HAP-1 (cell line): ENCODE measurements at places on chromosomes 7 and 10.

DNA sequence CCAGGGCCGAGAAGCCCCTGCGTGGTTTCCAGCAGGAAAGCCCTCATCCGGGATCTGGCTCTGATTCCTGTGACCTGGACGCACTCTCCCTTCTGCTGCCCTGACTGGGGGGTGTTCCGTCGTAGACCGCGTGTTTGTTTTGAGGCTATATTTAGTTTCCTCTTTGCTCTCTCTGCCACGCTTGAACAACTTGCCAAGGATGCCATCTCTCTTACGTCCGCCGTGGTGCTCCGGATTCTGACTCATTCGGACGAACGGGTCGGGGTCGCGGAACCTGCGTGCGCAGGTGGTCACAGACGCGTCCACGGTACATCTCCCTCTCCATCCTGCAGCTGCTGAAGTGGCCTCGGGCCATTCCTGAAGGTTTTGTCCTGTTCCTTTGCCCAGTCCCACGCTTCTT is 10.4 kb upstream of the SORCS3 start:
- no peak for DNase-seq

GRCh38 chr10:48590945-48591344 is 13.9 kb downstream of the ARHGAP22 start:
- no peak for DNase-seq

DNA sequence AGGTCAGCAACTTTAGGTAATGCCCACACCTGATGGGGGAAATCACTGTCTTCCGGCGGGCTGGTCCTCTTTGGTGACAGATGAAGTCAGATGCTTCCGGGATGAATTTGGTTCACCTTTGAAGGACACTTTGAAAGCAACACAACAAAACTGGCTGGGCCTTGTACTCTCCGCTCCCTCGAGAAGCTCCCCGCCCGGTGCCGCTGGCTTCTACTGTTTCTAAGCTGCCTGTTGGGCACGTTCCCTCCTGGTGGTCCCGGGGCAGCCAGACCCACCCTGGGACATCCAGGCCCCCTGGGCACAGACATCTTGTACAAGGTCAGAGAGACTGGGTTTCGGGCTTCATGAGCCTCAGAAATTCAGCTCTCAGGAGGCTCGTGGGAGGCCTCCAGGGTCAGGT is 452.3 kb downstream of the DNAJB6 start:
- no peak for DNase-seq

DNA sequence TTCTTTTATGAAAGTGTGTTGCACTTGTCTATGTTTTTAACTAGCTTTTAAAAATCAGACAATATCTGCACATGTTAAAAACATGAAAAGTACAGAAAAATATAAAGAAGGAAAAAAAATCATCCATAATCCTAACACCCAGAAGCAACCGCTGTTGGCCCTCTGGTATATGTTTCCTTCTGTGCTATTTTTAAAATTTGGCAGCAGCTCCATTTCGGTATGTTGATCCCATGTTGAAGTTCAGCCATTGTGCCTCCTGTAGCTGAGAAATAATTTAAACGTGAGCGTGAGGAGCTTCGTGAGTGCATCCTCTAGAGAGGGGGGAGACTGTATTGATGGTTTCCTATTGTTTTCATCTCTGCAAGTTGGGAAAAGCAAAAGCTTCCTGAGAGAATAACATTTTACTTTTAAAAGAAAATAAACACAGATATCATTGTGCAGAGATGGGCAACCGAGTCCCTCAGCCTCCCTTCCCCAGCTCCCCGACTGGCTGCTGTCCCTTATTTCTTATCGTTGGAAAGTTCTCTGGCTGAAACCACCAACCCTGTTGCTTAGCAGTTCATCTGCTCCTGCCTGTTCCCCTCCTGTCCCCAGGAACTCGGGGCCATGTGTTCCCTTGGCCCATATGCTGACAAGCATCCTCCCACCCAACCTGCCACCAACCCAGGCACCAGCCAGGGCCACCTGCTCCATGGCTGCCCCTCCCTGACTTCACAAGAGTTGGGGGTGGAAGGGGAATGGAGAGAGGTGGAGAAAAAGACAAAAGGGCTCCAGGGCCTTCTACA is 499.1 kb upstream of the PODXL start:
- no peak for DNase-seq

DNA sequence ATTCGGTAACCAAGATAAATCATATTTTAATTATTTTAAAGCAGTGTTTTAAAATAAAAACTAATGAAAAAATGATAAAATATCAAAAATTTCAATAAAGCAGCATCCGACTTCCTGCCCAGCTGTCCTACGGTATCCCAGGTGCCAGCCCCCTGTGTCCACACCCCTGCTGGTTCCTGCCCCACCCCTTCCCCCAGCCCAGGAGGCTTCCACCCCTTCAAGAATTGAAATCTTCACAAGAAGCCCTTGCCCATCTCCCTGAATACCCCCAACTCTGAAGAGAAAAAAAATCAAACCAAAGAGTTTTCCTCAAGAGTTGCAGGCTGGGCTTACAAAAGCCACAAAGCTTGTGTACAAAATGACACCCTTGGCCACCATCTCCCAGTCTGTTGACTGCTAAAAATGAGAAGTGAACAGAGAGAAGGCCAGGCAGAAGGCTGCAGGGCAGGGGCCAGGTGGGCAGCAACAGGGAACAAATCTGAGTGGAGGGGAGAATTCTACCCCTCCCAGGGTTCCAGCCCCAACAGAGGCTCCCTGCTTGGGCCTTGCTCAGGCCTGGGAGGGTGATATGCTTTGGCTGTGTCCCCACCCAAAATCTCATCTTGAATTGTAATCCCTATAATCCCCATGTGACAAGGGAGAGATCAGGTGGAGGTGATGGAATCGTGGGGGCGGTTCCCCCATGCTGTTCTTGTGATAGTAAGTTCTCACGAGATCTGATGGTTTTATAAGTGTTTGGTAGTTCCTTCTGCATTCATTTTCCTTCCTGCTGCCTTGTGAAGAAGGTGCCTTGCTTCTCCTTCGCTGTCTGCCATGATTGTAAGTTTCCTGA is 14.5 kb downstream of the GPRIN2 start:
- peak; percentile 6 for DNase-seq

GRCh38 chr10:123808286-123808685 is 83.3 kb downstream of the CPXM2 start:
- no peak for DNase-seq

- DNase-seq = no peak
These were observed 81.9 kb upstream of the AUTS2 start for GRCh38 chr7:69516238-69516820.

- DNase-seq = no peak
These were observed 269.4 kb downstream of the DNAJB9 start for GRCh38 chr7:108839076-108839475.

DNA sequence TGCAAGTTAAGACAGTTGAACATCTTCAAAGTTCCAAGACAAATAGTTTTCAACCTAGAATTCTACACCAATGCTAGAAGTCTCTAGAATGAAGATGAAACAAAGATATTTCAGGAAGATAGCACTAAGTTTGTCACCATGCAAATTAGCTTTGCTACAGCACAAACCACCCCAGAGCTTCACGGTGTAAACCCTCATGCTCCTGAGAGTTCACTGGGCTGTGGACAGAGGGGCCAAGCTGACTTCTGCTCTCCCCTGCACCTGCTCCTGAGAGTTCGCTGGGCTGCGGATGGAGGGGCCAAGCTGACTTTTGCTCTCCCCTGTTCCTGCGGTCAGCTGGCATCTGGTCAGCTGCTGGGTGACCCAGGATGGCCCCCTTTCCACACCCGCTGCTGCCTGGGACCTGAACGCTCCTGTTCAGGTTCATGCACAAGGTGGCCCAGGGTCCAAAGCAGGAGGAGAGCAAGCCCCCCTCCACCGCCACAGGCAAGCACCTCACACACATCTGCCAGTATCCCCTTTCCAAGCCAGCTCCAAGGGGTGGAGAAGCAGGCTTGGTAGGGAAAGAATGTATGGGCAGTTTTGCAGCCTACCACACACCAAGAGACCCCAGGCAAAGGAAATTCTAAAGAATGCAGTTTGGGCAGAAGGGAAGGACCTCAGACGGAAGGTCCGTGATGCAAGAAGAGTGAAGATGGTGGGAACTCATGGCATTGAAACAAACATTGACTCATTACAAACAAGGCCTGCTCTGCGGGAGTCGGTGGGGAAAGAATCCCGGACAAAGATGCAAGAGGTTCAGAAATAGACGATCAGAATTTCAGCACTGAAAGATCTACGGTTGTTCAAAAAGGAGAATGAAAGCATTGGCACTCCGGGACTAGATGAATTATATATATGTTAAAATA is 137.8 kb upstream of the PPP2R2D start:
- DNase-seq = no peak

DNA sequence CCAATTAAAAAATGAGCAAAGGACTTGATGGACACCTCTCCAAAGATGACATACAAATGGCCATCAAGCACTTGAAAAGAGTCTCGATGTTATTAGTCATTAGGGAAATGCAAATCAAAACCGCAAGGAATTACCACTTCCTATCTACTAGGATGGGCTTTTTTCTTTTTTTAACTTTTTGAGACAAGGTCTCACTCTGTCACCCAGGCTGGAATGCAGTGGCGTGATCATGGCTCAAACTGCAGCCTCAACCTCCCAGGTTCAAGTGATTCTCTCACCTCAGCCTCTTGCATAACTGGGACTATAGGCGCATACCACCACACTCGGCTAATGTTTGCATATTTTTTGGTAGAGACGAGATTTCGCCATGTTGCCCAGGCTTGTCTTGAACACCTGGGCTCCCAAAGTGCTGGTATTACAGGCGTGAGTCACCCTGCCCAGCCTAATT is 13.6 kb downstream of the NKX1-2 start:
- no peak for DNase-seq

GRCh38 chr10:11294831-11295450 is 277.3 kb downstream of the CELF2 start:
- no peak for DNase-seq

DNA sequence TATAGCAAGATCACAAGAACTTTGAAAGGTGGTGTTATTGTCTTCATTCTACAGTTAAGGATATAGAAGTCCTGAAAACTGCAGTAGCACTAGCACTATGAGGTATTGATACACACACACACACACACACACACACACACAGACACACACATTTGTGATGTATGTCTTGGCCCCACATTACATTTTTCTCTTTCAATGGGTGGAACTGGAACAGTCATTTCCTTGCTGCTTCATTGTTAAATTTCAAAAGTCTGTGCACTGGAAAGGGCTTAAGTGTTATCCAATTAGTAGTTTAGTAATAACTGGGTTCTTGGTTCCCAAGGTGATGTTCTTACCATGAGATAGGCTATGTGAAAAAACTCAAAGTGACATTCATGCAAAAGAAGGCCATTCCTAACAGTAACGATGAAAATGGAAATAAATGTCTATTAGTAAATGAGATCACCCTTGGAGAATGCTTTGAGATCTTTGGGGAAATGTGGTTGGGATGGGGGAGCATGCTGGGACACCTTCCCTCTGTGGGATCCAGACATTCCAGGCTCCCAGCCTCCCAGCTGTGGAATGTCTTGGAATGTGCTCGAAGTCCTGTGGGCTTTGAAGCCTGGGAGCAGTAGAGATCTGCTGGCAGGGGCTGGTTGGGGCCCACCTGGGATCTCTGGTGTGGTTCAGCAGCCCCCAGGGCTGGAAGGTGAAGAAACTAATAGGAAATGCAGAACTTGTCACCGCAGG is 37.4 kb upstream of the CALD1 start:
- peak; percentile 25 for DNase-seq

DNA sequence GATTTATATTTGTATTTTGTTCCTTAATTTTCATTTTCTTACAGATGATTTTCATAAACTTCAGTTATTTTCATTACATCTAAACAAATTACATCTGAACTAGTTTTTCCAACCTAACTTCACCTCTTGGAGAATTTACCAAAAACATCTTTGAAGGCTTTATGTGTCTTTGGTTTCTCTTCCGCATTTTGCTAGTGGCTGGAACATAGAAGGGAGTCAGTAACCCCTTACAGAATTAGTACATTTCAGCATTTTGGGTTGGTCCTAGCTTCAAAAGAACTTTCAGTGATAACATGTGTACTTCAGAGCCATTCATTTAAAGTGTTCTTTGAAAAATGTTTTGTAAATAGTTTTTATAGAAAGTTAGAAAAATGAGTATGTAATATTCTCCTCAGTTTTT is 169.8 kb upstream of the MTPN start:
- no peak for DNase-seq

GRCh38 chr10:68879628-68880027 is 21.5 kb upstream of the DDX50 start:
- no peak for DNase-seq

- no peak for DNase-seq
These were observed 81.4 kb upstream of the LAMB4 start for GRCh38 chr7:108211382-108212201.

- no peak for DNase-seq
These were observed 183.4 kb upstream of the KAT6B start for GRCh38 chr10:74642901-74643595.

- DNase-seq = no peak
These were observed 24.6 kb upstream of the EIF4H start for GRCh38 chr7:74149603-74150002.

DNA sequence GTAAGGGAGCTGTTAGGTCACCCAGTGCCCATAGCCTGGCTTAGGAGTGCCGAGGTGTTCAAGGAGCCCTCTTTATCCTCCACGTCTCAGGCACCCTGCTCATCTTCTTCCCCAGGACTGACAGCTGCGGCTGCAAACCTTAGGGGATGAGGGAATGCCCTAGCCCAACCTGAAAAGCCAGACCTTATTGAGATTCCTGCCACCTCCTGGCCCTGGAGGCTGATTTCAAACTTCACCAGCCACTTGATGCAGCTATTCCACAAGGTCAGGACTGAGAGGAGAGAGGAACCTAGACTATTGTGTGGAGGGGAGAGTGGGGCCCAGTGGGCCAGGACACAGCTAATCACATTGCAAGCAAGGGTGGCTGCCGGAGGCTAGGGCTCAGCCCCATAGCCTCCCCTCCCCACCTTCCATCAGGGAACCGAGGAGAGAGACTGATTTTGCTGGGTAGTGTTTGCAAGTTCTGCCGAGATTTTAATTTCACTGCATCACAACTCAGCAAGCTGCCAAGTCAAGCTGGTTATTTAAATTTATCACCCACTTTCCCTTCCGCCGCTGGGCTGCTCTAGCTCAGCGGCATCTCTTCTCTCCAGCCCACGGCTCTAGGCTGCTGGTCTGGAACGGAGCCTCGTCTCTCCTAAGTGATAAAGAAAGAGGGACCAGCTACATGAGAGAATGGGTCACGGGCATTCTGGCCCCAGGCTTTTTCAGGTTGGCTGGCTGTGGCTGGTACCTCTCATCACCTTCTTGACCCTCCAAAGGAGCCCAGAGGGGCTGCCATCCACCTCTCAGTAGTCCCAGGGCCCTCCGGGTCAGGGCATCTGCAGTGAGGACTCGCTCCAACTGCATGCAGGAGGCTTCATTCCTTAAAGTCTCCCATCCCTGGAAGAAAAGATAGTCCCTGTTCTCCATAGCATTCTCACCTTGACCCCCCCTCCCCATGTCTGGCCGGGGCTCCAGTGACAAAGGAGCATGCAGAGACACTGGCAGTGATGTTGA is 66.7 kb downstream of the PAX2 start:
- no peak for DNase-seq

DNA sequence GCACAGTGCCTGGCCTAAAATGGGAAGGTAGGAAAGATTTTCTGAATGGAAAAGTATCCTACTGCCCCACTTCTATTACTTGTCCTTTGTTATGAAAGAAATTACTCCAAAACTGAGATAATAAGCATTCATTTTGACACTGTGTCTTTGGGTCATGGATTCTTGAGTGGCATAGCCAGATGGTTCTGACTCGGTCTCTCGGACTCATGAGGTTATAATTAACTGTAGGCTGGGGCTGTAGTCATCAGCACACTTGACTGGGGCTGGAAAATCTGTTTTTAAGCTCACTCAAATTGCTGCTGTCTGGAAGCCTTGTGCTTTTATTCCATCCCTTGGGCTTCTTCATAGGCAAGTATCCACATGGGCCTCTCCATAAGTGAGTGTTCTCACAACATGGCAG is 160.5 kb downstream of the VTI1A start:
- no peak for DNase-seq

- DNase-seq = no peak
These were observed 31.8 kb downstream of the AP3M1 start for GRCh38 chr10:74118804-74119203.
